ENCODE measurements at places on chromosomes 3 and 15.

DNA sequence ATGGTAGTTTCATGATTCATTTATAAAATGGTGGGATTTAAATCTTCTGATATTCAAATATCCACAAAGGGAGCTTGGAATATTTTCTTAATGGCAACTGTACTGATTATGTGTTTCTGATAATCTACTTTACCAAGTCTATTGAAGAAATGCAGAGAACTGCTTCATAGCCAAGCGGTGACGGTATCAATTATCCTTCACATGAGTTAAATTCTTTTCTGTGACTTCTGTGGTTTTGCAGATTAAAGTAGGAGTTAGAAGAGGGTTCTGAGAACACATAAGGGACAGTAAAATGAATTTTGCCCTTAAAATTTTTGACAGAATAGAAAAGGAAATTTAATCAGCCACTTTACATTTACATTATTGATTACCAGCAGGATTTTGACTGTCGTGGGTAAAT, 563.2 kb downstream of the GBE1 start:
- no peak for DNase-seq

DNA sequence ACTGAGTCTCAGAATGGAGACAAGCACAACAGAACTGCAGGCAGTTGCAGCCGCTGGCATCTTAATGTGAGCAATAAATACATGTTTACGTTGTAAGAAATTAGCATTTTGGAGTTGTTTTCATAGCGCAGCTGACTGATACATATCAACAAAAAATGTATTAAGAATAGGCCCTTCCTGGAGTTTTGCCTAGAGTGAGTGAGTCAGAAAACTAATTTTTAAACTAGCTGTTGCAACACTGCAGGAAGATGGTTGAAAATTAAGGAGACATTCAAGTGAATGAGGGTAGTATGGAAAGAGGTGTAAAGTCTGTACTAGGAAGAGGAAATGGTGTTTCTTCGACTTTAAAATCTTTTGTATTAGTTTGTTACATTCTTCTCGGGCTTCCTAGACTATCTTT, 39.6 kb upstream of the TIMP4 start:
- DNase-seq, result no peak

DNA sequence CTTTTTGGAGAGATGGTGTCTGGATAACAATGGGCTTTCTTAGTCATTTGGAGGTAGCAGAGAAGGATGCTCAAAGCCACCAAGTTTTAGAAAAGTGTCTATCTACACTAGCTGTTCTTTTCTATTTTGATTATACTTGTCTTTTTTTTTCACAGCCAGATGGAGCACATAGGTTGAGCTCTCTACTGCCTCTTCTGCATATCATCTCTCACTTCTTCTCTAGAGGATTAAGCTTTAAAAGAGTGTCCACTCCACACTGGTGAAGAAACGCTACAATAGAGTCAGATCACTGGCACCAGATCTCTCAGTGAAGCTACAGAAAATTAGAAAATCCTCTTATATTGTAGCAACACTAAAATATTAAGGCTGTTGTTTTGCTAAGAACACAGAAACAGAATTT, 145.3 kb upstream of the MBNL1 start:
- no peak for DNase-seq

- no peak for DNase-seq
These were observed 787 bp downstream of the TRPM1 start for GRCh38 chr15:31100738-31101137.

GRCh38 chr3:37957539-37957936, 33.0 kb upstream of the VILL start:
- DNase-seq, result no peak

Measured in NCI-H1105 treated with DMSO at 0.1 percent for 48 hours (cell line).